ENCODE measurements at places on chromosomes 6 and 20. TPM values are rescaled to one million over a fixed set of nuclear protein-coding genes. Genes with fewer than 3 reads are reported as not detected.

GRCh38 chr6:38573801-38574395 is 65.8 kb downstream of the BTBD9 start:
- no peak for DNase-seq
- no peaks in the 10 kb centered on the region for H3K4me1 ChIP-seq
- no peak overlapping the region for H3K27ac ChIP-seq
- H3K27me3 ChIP-seq = no peaks in the 10 kb centered on the region

DNA sequence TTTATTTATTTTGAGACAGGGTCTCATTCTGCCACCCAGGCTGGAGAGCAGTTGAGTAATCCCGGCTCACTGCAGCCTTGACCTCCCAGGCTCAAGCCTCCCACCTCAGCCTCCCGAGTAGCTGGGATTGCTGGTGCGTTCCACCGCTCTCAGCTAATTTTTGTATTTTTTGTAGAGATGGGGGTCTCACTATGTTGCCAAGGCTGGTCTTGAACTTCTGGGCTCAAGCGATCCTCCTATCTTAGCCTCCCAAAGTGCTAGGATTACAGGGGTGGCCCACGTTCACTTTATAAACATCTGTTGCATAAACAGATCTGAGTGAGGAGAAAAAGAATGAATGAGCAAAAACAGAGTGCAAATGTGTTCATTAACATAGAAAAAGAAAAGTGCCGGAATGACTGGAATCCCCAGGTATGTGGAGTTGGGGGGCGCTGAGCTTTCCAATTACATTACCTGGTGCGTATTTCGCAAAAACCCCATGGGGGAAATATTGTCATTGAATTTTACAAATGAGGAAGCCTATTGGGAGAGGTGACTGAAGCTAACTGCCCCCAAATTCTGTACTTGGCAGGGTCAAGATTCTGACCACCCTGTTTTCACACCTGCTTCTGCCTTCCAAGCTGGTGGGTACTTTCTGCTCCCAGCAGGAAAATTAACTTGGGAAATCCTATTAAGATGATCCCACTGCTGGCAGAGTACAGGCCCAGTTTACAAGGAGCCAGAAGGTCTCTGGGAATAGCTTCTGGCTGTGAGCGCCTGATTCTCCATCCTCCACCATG is 207.7 kb upstream of the JARID2 start:
- H3K4me3 ChIP-seq = no peak overlapping the region
- no peak for DNase-seq
- no peak overlapping the region for H3K27ac ChIP-seq
- H3K27me3 ChIP-seq = no peaks in the 10 kb centered on the region
- H3K36me3 ChIP-seq = no peaks in the 10 kb centered on the region
- H3K4me1 ChIP-seq = peaks cover 9% of the 10 kb centered on the region

- DNase-seq = no peak
- H3K36me3 ChIP-seq = no peaks in the 10 kb centered on the region
- H3K4me3 ChIP-seq = no peak overlapping the region
- H3K27ac ChIP-seq = no peak overlapping the region
- peaks cover 7% of the 10 kb centered on the region for H3K27me3 ChIP-seq
Observed at GRCh38 chr20:57772349-57772964, 62.6 kb upstream of the PMEPA1 start.

GRCh38 chr6:22067122-22067521 is 229.7 kb downstream of the PRL start:
- DNase-seq = peak; percentile 98
- no peaks in the 10 kb centered on the region for H3K27me3 ChIP-seq
- H3K4me1 ChIP-seq = peaks cover 28% of the 10 kb centered on the region
- H3K36me3 ChIP-seq = no peaks in the 10 kb centered on the region
- no peak overlapping the region for H3K4me3 ChIP-seq

DNA sequence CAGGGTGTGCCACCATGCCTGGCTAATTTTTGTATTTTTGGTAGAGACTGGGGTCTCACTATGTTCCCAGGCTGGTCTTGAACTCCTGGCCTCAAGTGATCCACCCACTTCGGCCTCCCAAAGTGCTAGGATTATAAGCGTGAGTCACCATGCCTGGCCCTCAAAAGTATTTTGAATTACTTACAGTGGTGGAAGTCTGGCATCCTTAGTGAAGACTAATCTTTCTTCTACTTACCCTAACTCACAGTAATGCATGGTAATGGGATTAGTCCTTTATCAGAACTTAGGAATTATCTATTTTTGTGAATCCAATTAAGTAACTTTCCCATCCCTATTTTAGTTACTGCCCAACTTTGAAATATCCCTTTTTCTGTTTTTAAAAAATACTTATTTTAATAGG is 3.9 kb downstream of the RWDD1 start:
- no peak for DNase-seq
- H3K27me3 ChIP-seq = no peaks in the 10 kb centered on the region
- no peak overlapping the region for H3K27ac ChIP-seq
- H3K36me3 ChIP-seq = peaks cover 12% of the 10 kb centered on the region
- no peak overlapping the region for H3K4me3 ChIP-seq

- H3K27me3 ChIP-seq = no peaks in the 10 kb centered on the region
- DNase-seq = peak; percentile 97
- no peaks in the 10 kb centered on the region for H3K36me3 ChIP-seq
- peak overlapping the region; percentile 38 for H3K27ac ChIP-seq
- peaks cover 5% of the 10 kb centered on the region for H3K4me1 ChIP-seq
Observed at GRCh38 chr6:79421707-79422484, 115.3 kb downstream of the LCA5 start.

DNA sequence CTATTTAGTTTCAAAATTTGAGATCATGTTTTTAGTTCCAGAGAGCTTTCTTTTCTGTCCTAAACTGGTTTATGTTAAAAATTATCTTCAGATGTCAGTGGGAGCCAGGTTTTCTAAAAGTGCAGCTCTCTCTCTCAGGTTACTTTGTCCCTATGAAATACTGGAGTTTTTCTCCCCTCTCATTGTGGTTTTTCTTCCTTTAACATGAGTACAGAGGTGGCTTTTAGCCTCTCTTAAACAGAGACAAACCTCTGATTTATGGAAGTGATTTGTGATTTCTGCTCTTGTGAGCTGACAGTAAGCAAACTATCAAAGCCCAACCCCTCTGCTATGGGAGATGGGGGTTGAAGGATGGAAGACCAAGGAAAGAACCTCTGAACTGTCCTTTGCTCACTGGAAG is 85.7 kb downstream of the LIN28B start:
- H3K27ac ChIP-seq = no peak overlapping the region
- no peaks in the 10 kb centered on the region for H3K4me1 ChIP-seq
- no peaks in the 10 kb centered on the region for H3K36me3 ChIP-seq
- no peaks in the 10 kb centered on the region for H3K27me3 ChIP-seq

TREM2 gene
- polyA plus RNA-seq = 3.6 TPM

LY6G6F gene
- not detected for polyA plus RNA-seq
